Fibroblast of mammary gland (primary cell): ENCODE measurements at places on chromosomes 5 and 9.

- peak; percentile 97 for DNase-seq
Measured at GRCh38 chr5:37771731-37772130, 68.1 kb downstream of the GDNF start.

DNA sequence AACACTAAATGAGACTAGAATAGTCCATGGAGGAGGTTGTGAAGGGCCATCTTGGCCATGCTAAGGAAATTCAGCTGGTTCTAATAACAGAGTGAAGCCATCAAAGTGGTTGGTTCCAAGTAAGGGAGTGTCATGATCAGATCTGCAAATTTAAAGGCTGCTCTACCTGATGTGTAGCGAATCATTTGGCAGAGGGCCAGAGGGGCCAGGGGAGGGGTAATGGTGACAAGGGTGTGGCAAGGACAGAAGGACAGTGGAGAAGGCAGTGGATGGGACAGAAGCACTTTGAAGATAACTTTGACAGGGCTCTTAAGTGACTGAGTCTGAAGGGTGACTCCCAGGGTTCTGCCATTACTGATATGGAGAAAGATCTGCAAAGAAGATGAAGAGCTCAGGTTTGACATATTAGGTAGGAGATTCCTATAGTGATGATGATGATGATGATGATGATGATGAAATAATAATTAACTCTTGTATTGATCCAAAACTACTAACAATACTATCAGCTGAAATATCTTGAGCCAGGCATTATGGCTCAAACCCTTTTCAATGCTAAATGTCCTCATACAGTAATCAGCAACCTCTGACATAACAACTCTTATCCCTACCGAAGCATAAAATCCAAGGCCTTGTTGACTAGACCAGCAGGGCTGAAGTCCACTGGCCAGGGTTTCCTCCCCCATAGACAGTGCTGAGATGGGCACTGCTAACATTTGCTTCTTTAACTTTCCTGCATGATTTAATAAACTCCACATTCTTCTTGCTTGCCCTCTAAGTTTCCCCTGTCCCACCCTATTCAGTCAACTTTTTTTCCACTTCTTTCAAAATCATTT is 20.0 kb downstream of the KIAA1191 start:
- no peak for DNase-seq

- DNase-seq = peak; percentile 80
Measured at GRCh38 chr5:80141147-80141671, 106.1 kb downstream of the THBS4 start.

DNA sequence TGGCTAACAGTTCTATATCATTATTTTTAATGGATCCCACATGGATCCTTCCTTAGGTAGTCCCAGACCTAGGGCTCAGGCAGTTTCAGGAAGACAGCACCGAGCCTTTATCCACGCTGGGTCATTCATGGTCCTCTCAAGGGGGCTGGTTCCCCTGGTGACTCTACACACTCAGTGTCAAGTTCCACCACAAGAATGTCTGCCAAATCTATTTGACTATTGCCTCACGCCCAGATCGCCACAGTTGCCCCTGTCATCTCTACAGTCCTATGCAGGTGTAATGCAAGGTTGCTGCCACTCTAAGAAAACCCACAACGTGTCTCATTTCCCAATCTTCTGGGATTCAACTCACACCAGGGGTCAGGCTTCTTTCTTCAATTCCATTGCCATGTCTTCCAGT is 8.0 kb upstream of the ZNF366 start:
- no peak for DNase-seq

DNA sequence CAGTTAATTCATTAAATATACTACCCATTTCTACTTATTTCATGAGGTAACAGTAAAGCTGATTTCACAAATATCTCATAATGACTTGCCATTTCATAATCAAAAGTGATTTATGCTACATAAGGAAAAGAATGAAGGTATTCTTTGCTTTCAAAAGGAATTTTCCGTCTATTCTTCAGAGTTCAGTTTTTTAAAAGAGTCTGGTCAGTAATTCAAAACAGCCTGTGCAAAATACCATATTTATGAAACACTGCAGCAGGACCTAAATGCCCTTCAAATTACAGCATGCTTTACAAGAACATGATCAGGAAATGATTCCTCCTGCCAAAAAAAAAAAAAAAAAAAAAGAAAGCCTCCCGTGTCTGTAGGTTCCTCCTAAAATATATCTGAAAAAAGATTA is 154.7 kb downstream of the KIAA0825 start:
- DNase-seq = peak; percentile 73
